ENCODE measurements at places on chromosomes 16 and 17. TPM values are rescaled to one million over a fixed set of nuclear protein-coding genes. Genes with fewer than 3 reads are reported as not detected.

GRCh38 chr17:81390029-81390872, 5.0 kb upstream of the BAHCC1 start:
- DNase-seq = no peak

DNA sequence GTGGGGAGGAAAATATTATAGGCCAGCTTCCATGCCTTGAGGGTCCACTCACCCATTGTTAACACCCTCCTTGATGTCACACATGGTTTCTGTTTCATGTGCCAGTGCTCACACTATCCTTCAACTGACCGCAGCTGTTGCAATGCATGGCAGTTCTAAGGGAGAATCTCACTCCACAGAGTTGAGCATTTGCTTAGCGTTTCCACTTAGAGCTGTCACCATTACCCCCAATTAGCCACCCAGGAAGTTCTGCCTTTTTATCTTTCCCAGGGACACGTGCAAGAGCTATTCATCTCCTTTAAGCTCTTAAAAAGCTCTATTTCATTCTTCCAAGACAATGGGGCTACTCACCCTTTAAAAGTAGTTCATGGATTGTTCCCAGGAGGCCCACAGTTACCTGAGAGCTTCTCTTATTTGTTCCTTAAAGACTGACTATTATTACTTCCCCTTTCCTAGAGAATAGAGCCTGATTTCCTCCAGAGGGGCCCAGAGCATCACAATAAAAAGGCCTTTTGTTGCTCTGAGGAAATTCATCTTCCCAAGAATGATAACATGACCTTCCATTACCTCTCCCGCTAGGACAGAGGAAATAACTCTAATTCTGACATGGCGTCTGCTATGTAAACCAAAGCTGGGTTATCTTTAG, 126.8 kb downstream of the CACNG3 start:
- DNase-seq = no peak

- DNase-seq = no peak
Measured at GRCh38 chr17:55859301-55859795, 108.5 kb downstream of the PCTP start.

DNA sequence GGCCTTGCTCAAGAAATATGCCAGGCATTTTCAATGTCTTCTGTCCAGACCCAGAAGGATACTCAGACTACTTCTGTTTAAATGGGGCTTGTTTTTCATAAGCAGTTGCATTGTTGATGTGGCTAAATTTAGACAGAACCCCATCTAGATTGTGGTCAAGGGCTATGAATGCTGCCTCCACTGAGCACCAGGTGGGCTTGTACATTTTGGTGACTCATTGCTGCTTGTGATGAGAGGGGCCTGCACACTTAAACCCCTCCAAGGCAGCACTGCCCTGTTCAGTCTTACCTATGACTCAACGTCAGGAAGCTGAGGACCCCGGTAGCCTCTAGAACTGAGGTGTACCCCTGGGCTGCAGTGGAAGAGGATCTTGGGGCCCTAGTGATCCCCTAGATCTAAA, 144.0 kb downstream of the PRKCA start:
- no peak for DNase-seq

GRCh38 chr16:81933361-81933760, 77.9 kb downstream of the SDR42E1 start:
- DNase-seq = no peak

DNA sequence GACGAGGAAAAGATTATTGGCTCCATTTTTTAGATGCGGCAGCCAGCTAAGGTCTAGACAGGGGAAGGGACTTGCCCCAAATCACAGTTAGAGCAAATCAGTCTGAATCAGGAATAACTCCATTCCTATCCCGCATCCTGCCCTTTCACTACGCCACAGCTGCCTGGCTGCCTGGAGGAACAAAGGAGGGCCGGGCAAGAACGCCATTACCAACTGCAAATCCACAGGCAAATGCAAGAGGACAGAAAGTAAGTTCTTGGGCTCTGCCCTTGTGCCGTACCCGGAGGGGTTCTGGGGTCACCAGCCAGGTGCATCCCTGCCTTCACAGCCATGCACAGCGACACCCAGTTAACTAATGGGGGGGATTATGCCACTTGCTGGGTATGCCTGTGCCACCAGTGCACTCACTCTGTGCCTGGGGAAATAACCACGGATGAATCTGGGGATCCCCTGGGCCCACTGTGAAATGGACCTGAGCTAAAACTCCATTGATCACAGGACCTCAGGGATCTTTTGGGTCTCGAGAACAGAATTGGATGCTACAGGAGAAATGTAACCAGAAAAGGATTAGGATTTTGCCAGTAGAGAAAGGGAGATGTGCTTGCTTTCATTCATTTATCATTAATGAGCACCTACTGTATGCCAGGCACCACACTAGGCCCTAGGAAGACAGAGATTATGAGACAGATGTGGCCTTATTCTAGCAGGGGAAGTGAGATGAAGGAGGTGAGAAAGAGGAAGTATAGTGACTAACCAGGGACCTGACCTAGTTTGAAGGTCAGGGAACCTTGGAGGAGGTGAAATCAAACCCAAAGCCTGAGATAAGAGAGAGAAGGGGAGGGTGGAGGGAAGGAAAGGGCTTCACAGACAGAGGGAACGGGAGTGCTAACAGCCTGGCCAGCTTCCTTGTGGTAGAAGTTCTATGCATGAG, 17.7 kb downstream of the BCL7C start:
- no peak for DNase-seq

- no peak for DNase-seq
Measured at GRCh38 chr17:68505951-68506350, 6.3 kb upstream of the PRKAR1A start.

DNA sequence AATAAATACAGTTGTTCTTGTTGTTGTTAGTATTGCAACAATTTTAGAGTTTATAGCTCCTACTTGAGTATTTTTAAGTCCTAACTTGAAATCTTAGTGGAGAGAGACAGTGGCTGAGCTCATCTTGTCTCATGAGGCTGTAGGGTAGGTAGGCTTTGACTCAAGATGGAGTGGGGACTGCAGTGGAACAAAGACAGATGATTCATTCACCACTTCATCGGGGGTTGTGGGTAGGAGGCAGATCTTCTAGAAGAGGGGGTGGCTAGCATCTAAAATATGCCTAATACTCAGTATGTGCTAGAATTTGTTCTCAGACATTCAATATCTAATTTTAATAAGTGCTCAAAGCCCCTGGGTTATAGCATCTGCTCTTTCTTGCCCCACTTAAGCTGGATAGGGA, 13.1 kb upstream of the MMD start:
- DNase-seq = no peak

DNA sequence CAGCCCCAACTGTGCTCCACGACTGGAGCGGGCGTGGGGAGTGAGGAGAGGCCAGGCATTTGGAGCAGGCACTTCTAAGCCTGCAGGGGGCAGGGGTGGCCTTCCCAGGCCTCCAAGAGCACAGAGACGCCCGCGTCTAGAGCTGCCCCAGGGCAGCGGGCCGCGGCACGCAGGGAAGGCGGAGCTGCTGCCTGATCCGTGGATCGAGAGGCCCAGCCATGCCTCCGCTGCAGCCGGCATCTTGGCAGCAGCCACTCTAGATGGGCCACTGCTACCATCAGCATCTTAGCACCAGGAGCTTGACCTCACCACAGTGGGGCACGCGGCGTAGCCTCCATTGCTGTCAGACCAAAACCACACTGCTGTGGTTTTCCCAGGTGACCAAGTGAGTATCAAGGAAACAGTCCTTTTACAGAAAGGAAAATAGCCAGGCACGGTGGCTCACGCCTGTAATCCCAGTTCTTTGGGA, 20.4 kb upstream of the WDR45B start:
- peak; percentile 22 for DNase-seq

DNA sequence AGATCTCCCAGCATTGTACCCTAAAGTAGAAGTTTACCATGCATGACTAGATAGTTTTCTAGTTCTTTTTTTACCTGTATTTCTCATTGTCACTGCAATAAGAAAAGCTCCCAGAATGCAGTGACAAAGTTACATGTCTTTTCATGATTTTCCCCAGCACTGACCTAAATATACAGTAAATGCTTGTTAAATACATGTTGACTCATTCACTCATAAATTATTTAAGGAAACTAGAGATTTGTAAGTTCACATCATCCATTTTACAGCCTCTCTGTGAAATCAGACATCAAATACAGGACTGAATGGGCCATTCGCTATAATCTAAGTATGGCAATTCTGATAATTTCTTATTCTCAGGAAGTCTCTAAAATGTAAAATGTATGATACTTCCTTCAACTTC, 258.9 kb upstream of the AXIN2 start:
- DNase-seq = no peak

GRCh38 chr17:34485999-34486398, 93.4 kb upstream of the TMEM132E start:
- DNase-seq = no peak

ATF7IP2 gene
- total RNA-seq = 22.9 TPM

GJD3 gene
- not detected for total RNA-seq

NPW gene
- total RNA-seq = 5.1 TPM

PPY gene
- not detected for total RNA-seq

CACNG4 gene
- total RNA-seq = not detected

CCL4 gene
- total RNA-seq = 136 TPM

ERCC4 gene
- total RNA-seq = 11.9 TPM

DBNDD1 gene
- total RNA-seq = 0.43 TPM

EXOSC6 gene
- 32.6 TPM for total RNA-seq

ABCC3 gene
- total RNA-seq = not detected

CHST6 gene
- not detected for total RNA-seq

NCOR1 gene
- 134 TPM for total RNA-seq

CMTR2 gene
- 19.6 TPM for total RNA-seq
